Posterior vena cava (tissue), 2 donors: ENCODE measurements at places on chromosomes 2 and 18. TPM values are rescaled to one million over a fixed set of nuclear protein-coding genes. Genes with fewer than 3 reads are reported as not detected.

FSHR gene
- total RNA-seq, result not detected

MRPL44 gene
- total RNA-seq, result 12.2 TPM

LONRF2 gene
- total RNA-seq, result 19.2 TPM

ZNF385B gene
- 6.2 TPM for total RNA-seq

INPP5D gene
- 19.9 TPM for total RNA-seq

AKAIN1 gene
- not detected for total RNA-seq

CD8A gene
- 1.3 TPM for total RNA-seq

ANKRD62 gene
- total RNA-seq, result not detected

ALPI gene
- total RNA-seq, result not detected

STARD6 gene
- total RNA-seq, result not detected

ITM2C gene
- total RNA-seq, result 64.9 TPM

SLC11A1 gene
- total RNA-seq, result 77.1 TPM

EFHD1 gene
- total RNA-seq, result 69.7 TPM

IL1RN gene
- 3.0 TPM for total RNA-seq

STON1 gene
- total RNA-seq, result 44.7 TPM

TEKT4 gene
- not detected for total RNA-seq

SATB2 gene
- total RNA-seq, result 5.3 TPM

SULT1C4 gene
- 2.7 TPM for total RNA-seq

HOXD12 gene
- not detected for total RNA-seq

HJURP gene
- not detected for total RNA-seq

SIX3 gene
- total RNA-seq, result not detected

ARL6IP6 gene
- 12.9 TPM for total RNA-seq

KCNF1 gene
- total RNA-seq, result 0.19 TPM

CERKL gene
- total RNA-seq, result not detected

SLC40A1 gene
- 72.0 TPM for total RNA-seq

UNC80 gene
- total RNA-seq, result not detected

CPLX4 gene
- total RNA-seq, result not detected

IL1B gene
- 1.0 TPM for total RNA-seq

EML6 gene
- 12.1 TPM for total RNA-seq

GREB1L gene
- total RNA-seq, result 3.3 TPM

LYPD1 gene
- total RNA-seq, result 0.33 TPM

IL37 gene
- not detected for total RNA-seq

DTNA gene
- total RNA-seq, result 110 TPM

RFX8 gene
- 0.32 TPM for total RNA-seq

LINC00305 gene
- not detected for total RNA-seq

GALNT5 gene
- total RNA-seq, result 0.19 TPM

RUFY4 gene
- not detected for total RNA-seq

PDE6D gene
- 22.0 TPM for total RNA-seq

PIEZO2 gene
- total RNA-seq, result 7.5 TPM

HAAO gene
- total RNA-seq, result 15.0 TPM

CYP27A1 gene
- total RNA-seq, result 18.7 TPM

SCYGR4 gene
- total RNA-seq, result not detected

TEX44 gene
- not detected for total RNA-seq

CCDC142 gene
- total RNA-seq, result 9.9 TPM

HOXD3 gene
- 10.9 TPM for total RNA-seq

GPD2 gene
- total RNA-seq, result 14.8 TPM

NPHP1 gene
- total RNA-seq, result 7.9 TPM

SLC4A1AP gene
- total RNA-seq, result 17.2 TPM

IL1R2 gene
- total RNA-seq, result 16.3 TPM

CIB4 gene
- total RNA-seq, result not detected

NOSTRIN gene
- 21.3 TPM for total RNA-seq

INHA gene
- total RNA-seq, result 0.37 TPM

PRPF40A gene
- 62.2 TPM for total RNA-seq

MYO3B gene
- not detected for total RNA-seq
